ENCODE measurements at places on chromosomes 1 and 21. TPM values are rescaled to one million over a fixed set of nuclear protein-coding genes. Genes with fewer than 3 reads are reported as not detected.

- no peak for DNase-seq
These were observed 35.1 kb upstream of the RGS7 start for GRCh38 chr1:241391926-241392710.

DOCK7 gene
- 33.7 TPM for total RNA-seq

- DNase-seq: no peak
These were observed 1.9 kb upstream of the COL8A2 start for GRCh38 chr1:36126797-36127500.

DNA sequence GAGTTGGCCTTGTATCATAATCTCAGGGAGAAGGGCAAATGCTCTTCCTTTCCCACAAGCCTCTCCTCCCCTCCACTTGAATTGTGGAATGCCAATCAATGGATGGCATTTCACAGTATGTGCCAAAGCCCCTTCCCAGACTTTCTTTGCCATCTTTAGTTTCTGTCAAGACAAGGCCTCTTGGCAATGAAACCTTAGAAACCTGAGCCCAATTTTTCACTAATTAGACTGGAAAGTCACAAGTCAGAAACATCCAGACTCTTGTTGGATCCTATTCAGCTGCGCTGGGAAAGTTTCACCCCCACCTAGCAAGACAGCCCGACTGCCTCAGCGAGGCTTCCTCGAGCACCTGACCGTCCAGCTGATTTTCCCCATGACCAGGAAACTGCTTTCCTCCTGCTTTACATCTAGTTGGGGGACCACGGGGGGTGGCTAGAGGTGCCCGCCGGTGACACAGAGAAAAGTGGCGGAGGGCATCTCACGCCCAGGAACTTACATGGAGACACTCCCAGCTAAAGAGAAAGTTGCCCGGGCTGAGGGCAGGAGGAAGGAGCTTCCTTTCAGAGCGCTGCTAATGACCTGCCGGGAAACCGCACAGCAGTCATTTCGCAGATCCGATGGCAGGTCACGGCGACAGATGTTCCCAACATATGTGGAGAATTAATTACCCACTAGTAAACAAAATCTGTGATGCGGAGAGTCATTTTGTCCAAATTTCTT is 302.6 kb upstream of the RRP15 start:
- no peak for DNase-seq

DNA sequence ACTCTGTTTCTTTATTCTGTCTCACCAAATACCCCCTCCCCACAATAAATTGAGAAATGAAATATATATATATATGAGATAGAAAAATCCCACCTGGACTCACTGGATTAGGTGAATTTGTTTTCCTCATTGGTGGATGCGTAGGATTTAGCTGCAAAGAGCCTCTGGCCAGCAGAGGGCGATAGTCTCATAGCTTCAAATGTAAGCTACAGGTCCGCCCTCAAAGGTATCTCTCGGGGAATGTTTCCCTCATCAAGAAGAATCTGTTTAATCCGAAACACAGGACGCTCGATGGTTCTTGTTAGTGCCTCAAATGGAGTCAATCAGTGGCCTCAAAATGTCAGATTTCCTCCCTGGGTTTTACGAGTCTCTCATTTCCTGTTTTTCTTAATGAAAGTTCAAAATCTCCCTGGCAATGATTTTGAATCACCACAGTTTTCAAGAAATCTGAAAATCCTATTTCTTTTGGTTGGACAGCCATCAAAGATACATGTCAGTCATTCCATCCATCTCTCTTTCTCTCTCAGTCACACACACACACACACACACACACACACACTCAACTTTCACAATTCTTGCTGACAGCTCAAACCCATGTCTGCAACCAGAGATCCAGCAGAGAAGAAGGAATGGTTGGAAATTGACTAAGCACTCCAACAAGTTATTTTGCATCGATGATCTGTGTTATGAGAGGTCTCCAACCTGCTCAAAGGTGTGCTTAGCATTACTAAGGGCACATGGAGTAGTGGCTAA is 13.9 kb upstream of the CAMK1G start:
- DNase-seq: peak; percentile 82

RUNX3 gene
- total RNA-seq: 3.4 TPM

DNA sequence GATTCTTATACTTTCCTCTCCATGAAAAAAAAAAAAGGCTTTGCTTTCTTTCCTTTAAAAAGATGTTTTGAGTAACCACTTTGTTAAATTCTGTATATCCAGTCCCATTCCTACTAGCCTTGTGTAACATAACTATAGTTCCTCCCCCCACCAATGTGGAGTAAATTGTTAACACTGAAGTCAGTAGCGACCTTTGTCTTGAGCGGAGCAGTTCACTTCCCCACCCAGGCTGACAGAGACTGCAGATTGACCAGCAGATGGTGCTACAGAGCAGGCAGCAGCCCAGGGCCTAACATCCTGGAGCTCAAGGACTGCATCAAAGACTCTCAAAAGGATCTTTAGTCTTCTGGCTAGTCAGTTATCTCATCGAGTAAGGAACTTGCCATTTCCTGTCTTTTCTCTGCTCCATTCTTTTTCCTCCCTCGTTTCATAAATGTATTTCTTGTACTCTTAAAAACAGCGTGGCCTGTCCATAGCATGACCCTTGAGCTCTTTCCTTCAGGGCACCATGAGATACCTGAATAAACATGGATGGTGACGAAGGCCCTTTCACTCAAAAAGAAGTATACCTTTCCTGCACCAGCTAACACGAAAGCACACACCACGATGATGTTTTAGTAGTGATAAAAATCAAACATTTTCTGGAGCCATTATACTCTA is 503.5 kb upstream of the PKN2 start:
- DNase-seq: peak; percentile 83

DNA sequence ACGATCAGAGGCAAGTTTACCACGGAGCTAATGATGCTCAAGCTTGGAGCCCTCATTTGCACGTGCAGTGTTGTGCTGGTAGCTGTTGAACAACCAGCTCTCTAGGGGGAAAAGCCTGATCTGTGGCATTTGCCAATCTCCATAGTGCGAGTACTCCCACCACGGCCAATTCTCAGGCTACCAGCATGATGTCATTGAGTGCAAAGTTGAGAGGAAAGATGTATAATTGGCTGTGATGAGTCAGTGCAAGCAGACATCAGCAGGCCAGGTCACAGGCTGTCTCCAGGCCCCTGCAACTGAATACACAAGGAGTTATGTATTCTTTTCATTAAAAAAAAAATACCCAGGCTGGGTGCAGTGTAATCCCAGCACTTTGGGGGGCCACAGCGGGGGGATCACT is 233.1 kb upstream of the VAMP3 start:
- DNase-seq: no peak

GRCh38 chr1:218242171-218242570 is 42.9 kb upstream of the RRP15 start:
- DNase-seq: no peak

- no peak for DNase-seq
These were observed 14.1 kb upstream of the VWA5B1 start for GRCh38 chr1:20276485-20277159.

SLC9C2 gene
- total RNA-seq: not detected

- DNase-seq: peak; percentile 68
These were observed 46.5 kb downstream of the LUZP1 start for GRCh38 chr1:23122023-23122748.

TAS1R1 gene
- total RNA-seq: not detected

- no peak for DNase-seq
These were observed 52.1 kb downstream of the OBSCN start for GRCh38 chr1:228259951-228260350.

GRCh38 chr1:248730507-248731335 is 24.8 kb downstream of the LYPD8 start:
- no peak for DNase-seq

- no peak for DNase-seq
These were observed 105.1 kb downstream of the PCBP3 start for GRCh38 chr21:45748593-45748992.

PLPPR4 gene
- total RNA-seq: 0.41 TPM

GRCh38 chr1:63074321-63074720 is 248.0 kb upstream of the FOXD3 start:
- no peak for DNase-seq
